ENCODE measurements at places on chromosomes 3 and 15.

GRCh38 chr3:18389108-18389733, 35.9 kb downstream of the SATB1 start:
- peak; percentile 46 for DNase-seq

DNA sequence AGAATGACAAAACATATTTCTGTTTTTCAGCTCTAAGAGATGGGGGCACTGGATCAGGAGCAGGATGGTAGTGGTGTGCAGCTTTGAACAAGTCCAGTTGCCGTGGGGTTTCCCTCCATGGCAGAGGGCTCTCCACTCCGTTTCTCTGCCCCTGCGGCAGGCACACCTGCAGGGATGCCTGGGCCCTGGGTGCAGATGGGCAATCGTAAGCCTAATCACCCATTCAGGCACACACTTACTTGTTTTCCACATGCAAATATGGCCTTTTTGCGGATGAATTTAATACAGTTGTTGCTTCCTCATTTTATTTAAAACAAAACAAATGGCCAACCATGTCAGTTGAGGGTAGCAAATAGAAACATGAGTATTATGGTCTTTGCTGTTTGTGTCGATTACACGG, 85.1 kb downstream of the LPP start:
- DNase-seq, result no peak

DNA sequence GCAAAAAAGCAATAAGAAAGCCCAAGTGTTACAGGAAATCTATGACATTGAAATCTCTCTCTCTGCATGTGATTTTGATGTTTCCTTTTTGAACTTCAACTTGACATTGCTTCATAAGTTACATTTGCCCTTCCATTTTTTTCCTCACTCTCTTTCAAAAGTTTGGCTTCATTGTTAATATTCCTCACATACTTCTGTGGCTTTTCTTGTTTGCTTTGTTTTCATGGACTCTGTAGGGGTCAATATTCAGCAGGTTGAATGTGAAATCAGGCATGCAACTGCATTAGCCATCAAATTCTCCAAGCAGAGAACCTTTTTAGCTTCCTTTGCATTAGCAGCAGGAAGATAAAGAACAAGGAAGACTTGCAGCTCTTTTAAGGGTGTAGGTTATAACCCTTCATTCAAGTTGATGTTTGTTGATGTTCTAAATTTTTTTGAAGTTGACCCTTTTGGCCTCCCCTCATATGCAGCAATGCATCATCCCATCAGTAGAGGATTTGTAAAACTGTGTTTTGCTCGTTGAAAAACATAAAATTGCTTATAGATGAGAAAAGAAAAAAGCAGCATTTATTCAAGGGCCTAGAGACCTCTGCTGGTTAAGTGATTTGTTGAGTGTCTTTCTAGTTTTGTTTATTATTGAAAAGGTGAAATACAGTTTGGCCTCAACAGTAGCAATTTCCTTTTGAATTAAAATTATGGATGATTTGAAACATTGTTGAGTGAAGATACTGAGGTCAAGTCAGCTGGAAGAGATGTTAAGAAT, 211.4 kb downstream of the IL5RA start:
- no peak for DNase-seq

DNA sequence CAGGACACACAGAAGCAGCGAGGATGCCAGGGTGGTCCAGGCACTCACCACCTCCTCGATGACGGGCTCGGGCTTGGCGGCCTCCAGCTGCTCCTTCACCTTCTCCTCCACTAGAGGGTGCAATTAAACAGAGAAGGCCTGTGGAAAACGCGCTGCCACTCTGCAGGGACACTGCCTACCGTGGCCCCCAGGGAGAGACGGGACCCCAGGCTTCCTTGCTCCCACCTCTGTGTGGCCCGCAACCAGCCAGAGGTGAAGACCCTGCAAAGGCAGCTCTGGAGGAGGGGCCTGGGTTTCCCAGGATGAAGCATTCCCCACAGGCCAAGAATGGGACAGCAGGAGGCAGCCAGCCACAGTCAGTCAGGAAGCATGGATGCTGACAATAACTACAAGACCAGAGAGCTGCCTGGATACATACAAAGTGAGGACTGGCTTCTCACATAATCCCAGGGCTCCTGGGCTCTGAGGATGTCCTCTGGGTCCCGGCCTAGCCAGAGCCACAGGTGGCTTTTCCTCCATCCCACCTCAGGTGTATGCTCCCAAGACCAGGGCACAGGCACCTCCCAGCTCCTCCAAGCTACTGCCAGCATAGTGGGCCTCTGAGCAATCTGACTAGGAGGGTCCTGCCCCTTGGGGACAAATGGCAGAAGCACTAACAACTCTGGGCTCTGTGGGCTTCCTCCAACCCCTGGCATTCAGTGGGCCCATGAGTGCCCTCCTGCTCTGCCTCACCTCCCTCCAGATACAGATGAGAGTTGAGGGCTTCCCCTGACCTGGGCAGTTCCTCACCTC, 46.2 kb downstream of the PTH1R start:
- peak; percentile 65 for DNase-seq

DNA sequence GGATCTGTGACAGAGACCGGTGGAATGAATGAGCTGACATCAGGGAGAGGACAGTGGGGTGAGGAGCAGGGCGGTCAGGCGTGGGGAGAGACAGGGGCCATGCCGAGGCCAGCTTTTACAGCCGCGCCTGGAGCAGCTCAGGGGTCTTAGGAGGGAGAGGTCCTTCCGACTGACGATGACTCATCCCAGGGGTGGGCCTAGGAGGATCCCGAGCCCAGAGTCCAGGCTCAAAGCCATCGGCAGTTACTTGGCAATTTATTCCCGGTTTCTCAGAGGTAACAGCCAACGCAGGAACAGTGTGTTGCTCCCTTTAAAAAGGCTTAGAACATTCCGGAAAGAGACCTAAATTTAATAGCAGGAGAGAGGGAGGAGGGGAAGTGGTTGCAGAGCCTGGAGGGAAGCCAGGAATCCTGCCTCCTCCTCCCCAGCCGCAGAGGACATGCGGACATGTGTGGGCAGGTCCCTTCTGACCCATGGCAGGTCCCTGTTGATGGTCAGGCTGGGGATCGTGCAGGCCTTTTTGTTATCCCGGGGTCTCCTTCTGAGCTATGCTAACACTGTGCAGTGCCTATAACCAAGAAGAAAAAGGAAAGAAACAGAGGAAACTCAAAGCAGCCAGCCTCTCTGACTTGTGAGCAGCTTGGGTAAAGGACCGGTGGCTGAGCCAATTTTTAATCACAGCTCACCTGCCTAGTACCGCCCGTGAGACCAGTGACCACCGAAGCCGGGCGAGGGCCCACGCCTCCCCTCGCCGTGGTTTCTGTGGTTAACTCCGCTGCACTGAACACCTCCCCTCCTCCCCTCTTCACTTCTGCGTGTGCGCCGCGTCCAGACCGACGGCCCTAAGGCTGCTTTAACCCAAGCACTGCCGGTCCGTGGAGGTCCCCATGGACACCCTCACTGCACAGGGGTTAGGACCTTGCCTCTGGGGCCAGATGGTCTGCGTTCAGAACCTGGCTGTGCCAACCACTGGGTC, 392.4 kb upstream of the PROK2 start:
- peak; percentile 61 for DNase-seq
